ENCODE measurements at places on chromosomes 2 and 18.

DNA sequence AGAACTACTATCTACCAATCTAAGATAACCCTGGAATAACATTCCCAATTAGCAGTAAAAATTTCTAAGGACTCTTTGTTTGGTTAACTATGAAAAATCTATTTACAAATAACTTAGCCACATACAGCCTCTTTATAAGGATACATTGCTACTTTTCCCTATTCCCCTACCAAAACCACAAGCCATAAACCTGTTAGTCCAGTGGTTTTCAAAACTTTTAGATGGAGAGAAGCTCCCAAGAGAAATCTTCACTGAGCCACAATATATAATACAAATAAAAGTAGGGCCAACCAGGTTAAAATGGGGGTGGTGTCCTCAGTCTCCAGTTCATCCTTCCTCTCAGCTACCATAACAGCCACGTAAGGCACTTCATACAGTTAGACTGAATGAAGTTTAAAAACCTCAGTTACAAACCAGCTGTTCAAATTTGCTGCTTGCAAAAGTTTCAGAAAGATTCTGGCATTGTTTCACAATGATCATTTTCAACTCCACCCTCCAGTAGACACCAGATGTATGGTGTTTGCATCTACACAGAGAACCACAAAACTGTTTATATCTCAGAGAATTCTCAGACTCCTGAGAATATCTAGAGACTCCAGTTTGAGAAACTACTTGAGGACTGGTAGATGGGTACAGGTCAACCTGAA lies 26.0 kb downstream of the SOS1 start:
- DNase-seq: no peak
- H3K36me3 ChIP-seq: peaks cover 5% of the 10 kb centered on the region
- H3K4me1 ChIP-seq: peaks cover 55% of the 10 kb centered on the region
- H3K4me3 ChIP-seq: peak overlapping the region; percentile 4

DNA sequence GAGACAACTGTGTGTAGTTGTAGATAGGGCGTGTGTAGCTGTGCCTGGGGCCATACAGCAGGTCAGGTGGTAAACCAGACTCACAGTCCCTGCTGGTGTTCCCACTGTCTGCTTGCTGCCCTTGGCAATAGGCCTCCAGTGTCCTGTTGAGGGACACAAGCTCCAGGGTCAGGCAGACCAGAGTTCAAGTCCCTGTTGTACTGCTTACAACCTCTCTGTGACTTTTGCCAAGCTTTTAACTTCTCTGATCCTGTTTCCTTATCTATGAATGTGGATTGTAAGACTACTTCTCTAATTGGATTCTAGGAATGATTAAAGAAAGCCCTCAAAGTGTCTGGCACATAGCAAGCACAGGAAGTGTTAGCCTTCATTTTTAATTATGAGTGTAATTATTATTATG lies 68.6 kb downstream of the MERTK start:
- no peak overlapping the region for H3K4me3 ChIP-seq
- H3K4me1 ChIP-seq: no peaks in the 10 kb centered on the region
- no peaks in the 10 kb centered on the region for H3K36me3 ChIP-seq
- DNase-seq: no peak
- H3K27me3 ChIP-seq: peaks cover 9% of the 10 kb centered on the region
- no peak overlapping the region for H3K27ac ChIP-seq

GRCh38 chr2:172085460-172086159 lies at the start of gene DLX1:
Gene DLX1, plus strand, starts transcription at chr2:172085507. Its CDS starts 171 bp downstream, at chr2:172085678.
- H3K4me3 ChIP-seq: peak within 1 kb of the TSS; percentile 73
- peak within 1 kb of the TSS; percentile 73 for H3K27ac ChIP-seq
- H3K4me1 ChIP-seq: peaks cover 39% of the 10 kb centered on the region
- DNase-seq: no peak
- H3K36me3 ChIP-seq: peaks cover 52% of the 10 kb centered on the region

DNA sequence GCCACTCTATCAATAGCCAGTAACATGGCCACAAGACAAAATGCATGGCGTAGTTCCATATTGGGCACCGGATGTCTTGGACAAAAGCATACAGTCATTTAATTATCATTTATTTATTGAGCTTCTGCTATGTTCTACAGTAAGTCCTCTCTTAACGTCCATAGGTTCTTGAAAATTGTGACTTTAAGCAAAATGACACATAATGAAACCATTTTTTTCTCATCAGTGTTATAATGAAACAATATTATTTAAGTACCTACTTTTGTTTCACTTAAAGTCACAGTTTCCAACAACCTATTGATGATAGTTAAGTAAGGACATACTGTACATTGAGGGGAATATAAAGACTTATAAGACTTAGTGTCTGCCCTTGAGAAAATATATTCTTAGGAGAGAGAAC lies 84.9 kb downstream of the XRCC5 start:
- no peaks in the 10 kb centered on the region for H3K27me3 ChIP-seq
- peaks cover 14% of the 10 kb centered on the region for H3K4me1 ChIP-seq
- H3K4me3 ChIP-seq: no peak overlapping the region

DNA sequence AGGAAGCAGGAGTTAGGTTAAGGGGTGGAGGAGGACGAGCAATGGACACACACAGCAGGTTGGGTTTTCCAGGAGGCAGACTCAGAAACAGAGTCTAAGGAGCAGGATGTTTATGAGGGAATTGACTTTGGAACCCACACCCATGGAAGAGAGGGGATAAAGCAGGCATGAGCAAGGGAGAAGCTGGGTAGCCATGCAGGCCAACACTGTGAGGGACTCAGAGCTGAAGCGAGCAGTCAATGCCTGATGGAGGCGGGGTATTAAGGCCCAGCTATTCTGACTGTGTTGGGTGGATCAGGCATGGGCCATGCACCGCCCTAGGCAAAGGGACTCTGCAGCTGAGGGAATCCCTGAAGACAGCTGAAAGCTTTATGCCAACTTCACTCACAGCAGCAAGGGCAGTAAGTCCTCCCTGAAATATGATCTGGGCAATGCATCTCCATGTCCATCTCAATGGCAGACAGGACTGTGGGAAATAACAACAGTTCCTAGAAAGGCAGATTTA lies 37.6 kb downstream of the TEX51 start:
- H3K4me1 ChIP-seq: peaks cover 11% of the 10 kb centered on the region
- H3K36me3 ChIP-seq: peaks cover 1% of the 10 kb centered on the region
- H3K27me3 ChIP-seq: peaks cover 84% of the 10 kb centered on the region
- peak overlapping the region; percentile 14 for H3K4me3 ChIP-seq

DNA sequence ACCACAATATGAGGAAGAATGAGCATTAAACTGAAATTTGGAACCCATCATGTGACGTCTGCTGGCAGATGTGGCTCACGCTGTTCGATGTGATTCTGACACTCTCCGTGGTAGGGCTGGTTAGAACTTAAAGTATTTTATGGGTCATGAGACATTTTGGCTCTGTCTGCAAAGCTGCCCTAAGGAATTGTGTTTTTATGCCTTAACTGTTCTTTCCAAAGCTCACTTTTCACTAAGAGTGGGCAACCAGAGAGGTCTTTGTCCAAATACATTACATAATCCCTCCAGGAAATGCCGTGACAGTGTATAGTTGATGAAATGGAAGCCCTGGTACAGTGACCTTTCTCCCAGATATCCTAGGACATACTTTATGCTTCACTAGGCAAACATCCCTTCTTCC lies 119.1 kb downstream of the AQP4 start:
- no peak overlapping the region for H3K27ac ChIP-seq
- no peaks in the 10 kb centered on the region for H3K4me1 ChIP-seq
- no peak overlapping the region for H3K4me3 ChIP-seq

- H3K27me3 ChIP-seq: no peaks in the 10 kb centered on the region
- peaks cover 15% of the 10 kb centered on the region for H3K36me3 ChIP-seq
- peak overlapping the region; percentile 93 for H3K4me3 ChIP-seq
These were observed 795 bp upstream of the CAPN10 start for GRCh38 chr2:240585681-240586197.

- H3K4me1 ChIP-seq: peaks cover 10% of the 10 kb centered on the region
- DNase-seq: no peak
- peaks cover 5% of the 10 kb centered on the region for H3K36me3 ChIP-seq
- H3K27me3 ChIP-seq: peaks cover 3% of the 10 kb centered on the region
- H3K27ac ChIP-seq: no peak overlapping the region
- H3K4me3 ChIP-seq: peak overlapping the region; percentile 62
These were observed 1.7 kb downstream of the MBOAT2 start for GRCh38 chr2:9001778-9002177.

- H3K27ac ChIP-seq: no peak overlapping the region
- no peak overlapping the region for H3K4me3 ChIP-seq
- peaks cover 52% of the 10 kb centered on the region for H3K27me3 ChIP-seq
- DNase-seq: no peak
These were observed 35.5 kb downstream of the ATOH8 start for GRCh38 chr2:85789271-85789670.

DNA sequence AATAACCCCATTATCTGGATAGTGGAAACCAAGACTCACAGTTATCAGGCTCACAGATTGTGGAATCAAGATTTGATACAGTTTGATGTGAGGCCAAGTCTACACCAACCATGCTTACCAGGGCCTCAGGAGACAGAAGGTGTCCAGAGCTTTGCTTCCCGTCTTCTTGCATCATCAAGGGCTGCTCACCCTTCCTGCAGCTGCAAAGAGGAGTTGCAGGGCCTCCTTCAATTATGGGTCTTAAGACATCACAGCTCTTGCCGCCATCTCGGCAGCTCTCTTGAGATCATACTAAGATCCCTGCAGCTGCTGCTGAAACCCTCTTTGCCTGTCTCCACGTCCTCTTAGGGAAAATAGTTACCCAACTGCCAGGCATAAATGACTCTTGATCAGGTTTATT lies 176.0 kb downstream of the MGAT5 start:
- H3K27me3 ChIP-seq: no peaks in the 10 kb centered on the region
- no peak overlapping the region for H3K4me3 ChIP-seq
- H3K36me3 ChIP-seq: peaks cover 24% of the 10 kb centered on the region
- DNase-seq: no peak
- no peak overlapping the region for H3K27ac ChIP-seq

GRCh38 chr2:62287899-62288880 lies 92.3 kb downstream of the B3GNT2 start:
- no peaks in the 10 kb centered on the region for H3K27me3 ChIP-seq
- no peaks in the 10 kb centered on the region for H3K36me3 ChIP-seq
- peaks cover 14% of the 10 kb centered on the region for H3K4me1 ChIP-seq

DNA sequence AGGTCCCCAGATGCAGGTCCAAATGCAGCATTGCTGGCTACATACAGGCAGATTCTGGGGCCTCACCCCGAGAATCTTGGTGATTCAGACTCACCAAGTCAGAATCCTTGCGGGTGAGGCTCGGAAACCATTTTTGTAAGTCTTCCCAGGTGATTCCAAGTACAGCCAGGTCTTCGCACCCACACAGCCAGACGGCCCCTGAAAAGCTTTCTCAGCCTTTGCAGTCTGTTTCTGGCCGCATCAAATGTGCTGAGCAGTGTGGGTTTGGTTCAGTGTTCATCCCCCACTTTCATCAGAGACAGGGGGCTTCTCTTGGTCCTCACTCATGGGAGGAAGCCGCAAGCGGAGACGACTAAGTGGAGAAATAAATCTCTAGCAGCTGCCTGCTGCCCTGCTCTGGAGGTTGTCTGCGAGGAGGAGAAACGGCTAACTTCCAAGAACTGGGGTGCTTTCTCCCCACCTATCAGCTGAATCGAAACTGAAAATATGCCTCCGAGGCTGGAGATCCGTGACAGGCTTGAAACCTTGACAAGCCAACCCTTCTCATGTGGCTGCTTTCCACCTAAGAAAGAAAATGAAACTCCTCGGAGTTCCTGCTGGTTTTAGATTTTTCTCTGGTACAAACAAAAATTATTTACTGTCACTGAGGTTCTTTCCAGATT lies 8.9 kb upstream of the TMEM185B start:
- H3K4me1 ChIP-seq: peaks cover 48% of the 10 kb centered on the region
- H3K4me3 ChIP-seq: peak overlapping the region; percentile 90
- peak overlapping the region; percentile 90 for H3K27ac ChIP-seq
- no peaks in the 10 kb centered on the region for H3K27me3 ChIP-seq
- H3K36me3 ChIP-seq: peaks cover 10% of the 10 kb centered on the region

DNA sequence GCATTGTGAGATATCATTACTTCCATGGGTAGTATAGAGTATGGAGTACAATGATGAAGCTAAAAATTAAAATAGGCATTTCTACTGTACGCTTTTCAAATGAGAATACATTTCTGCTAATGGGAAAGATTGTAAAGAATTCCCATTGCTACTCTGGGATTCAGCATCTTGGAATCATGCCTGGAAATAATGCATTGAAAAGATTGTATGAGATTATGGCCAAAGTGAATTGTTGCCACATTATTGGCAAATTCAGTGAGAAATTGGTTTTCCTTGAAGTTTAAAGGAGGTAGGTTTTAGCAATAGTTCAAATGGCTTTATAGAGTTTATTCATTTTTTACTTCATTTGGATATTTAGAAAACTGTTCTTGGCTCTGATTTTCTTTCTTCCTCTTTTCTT lies 157.9 kb downstream of the GULP1 start:
- H3K27ac ChIP-seq: no peak overlapping the region
- H3K4me1 ChIP-seq: no peaks in the 10 kb centered on the region
- H3K36me3 ChIP-seq: no peaks in the 10 kb centered on the region
- DNase-seq: no peak
- H3K4me3 ChIP-seq: no peak overlapping the region

GRCh38 chr18:44054514-44054913 lies 626.2 kb upstream of the SETBP1 start:
- no peak for DNase-seq
- no peak overlapping the region for H3K4me3 ChIP-seq
- no peaks in the 10 kb centered on the region for H3K4me1 ChIP-seq
- no peaks in the 10 kb centered on the region for H3K27me3 ChIP-seq
- no peaks in the 10 kb centered on the region for H3K36me3 ChIP-seq
- no peak overlapping the region for H3K27ac ChIP-seq
